Stimulated activated CD4-positive, alpha-beta T cell treated with anti-CD3 and anti-CD28 coated beads, TNF-alpha, amount 100 ng/mL, for 4 hours (primary cell): ENCODE measurements at places on chromosomes 3 and 15.

- DNase-seq: no peak
These were observed 447.3 kb upstream of the KCNMB2 start for GRCh38 chr3:178088963-178089362.

DNA sequence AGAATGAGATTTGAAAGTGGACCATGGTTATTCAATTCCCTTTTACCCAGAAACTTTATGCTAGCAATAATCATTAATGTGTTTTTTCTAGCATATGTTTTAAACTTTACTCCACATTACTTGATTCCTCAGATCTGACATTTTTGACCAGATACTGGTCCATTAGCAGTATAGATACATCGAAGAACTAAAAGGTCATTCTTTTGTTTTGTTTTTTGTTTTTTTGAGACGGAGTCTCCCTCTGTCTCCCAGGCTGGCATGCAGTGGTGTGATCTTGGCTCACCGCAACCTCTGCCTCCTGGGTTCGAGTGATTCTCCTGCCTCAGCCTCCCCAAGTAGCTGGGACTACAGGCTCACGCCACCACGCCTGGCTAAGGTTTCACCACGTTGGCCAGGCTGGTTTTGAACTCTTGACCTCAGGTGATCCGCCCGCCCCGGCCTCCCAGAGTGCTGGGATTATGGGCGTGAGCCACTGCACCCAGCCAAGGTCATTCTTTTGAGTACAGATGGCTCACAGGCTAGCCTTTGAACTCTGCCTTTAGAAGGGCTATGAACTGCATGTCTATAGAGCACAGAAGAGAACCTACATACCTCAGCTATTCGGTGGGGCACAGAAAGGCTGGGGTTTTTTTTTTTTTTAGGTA, 28.6 kb downstream of the CHP1 start:
- no peak for DNase-seq

DNA sequence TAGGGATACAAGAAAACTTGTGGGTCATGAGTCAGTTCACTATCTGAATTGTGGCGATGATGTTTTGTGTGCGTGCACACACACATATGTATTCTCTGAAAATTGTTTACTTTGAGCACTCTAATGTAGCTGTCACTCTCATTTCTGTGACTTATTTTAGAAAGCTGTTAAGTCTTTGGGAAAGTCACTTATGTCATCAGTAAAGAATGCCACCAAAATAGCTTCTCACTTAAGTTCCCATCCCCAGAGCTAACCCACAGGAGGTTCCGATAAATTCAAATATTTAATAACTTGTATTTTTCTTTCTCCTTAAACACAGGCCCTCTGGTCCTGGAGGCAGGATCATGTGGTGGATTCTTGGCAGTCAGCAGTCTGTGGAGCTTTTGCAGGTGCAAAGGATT, 138.3 kb downstream of the LRIG1 start:
- no peak for DNase-seq

- DNase-seq: no peak
These were observed 774.7 kb downstream of the MECOM start for GRCh38 chr3:168888781-168889180.

- DNase-seq: no peak
These were observed 28.2 kb downstream of the ARIH1 start for GRCh38 chr15:72502220-72502809.

- no peak for DNase-seq
These were observed 63.2 kb upstream of the CGNL1 start for GRCh38 chr15:57313134-57313483.

GRCh38 chr3:17605032-17605431, 137.4 kb downstream of the TBC1D5 start:
- no peak for DNase-seq

DNA sequence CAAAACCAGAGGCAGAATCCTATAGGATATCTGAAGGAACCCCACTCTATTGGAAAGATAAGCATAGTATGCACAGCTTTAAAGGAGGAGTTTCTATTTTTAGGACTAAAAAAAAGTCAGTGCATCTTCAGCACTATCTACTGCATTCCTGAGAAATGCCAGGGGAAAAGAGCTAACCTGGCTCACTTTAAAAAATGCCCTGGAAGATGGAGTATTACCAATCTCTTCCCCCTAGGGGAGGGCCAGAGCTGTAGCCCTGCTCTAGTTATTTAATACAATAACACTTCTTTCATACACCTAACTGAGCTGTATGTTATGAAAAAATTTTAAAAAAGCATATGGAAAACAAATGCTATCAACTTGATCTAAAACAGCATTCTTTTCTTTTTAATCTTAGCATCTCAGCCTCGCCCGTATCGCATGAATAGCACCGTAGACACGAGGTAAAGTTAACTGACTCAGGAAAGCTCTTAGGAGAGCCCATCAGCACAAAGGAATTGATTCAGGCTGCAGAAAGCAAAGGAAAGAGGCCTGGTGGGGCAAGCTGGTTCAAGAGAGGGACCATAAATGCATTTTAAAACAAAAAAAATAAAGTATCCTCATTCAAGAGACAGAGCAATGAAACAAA, 50.2 kb downstream of the TGM4 start:
- no peak for DNase-seq

DNA sequence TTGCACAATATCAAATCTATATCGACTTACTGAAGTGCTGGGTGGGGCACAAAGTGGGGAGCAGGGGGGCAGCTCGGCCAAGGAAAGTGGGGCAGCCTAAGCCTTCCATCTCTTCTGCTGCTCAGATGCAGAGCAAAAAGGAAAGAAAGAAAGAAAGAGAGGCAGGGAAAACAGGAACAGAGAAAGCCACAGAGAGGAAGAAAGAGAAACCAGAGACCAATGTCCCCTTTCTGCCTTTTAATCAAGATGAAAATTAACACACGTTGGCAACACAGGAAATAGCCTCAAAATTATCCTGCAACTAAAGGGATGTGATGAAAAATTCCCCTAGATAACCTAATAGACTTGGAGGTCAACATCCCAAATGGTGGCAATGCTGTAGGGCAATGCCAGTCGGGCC, 72.2 kb upstream of the RAD18 start:
- DNase-seq: no peak

DNA sequence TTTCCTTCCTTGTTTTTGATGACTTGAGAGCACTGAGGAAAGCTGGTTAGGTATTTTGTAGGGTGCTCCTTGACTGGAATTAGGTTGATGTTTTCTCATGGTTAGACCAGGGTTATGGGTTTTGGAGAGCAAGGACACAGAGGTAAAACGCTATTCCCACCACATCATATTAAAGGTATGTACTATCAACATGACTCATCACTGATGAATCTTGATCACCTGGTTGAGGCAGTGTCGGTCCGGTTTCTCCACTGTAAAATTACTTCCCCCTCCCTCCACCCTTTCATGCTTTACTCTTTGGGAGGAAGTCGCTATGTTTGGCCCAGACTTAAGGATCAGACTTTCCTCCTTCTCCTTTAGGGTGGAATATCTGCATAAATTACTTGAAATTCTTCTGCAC, 201.6 kb downstream of the EDEM1 start:
- no peak for DNase-seq

DNA sequence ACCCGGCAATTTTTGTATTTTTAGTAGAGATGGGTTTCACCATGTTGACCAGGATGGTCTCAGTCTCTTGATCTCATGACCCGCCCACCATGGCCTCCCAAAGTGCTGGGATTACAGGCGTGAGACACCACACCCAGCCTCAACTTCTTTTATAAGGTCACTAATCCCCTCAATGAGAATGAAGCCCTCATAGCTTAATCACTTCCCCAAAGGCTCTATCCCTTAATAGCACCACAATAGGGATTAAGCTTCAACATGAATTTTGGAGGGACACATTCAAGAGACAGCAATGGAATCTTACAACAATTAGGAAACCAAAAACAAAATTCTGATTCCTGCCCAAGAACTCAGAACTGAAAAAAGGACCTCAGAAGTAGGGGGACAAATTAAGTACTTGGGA, 126.8 kb downstream of the ATP1B3 start:
- no peak for DNase-seq

- no peak for DNase-seq
These were observed 13.6 kb downstream of the IGDCC4 start for GRCh38 chr15:65409036-65409631.

GRCh38 chr15:70185251-70185711, 87.6 kb upstream of the TLE3 start:
- no peak for DNase-seq

GRCh38 chr3:78734048-78734637, 1033.7 kb downstream of the ROBO1 start:
- no peak for DNase-seq

DNA sequence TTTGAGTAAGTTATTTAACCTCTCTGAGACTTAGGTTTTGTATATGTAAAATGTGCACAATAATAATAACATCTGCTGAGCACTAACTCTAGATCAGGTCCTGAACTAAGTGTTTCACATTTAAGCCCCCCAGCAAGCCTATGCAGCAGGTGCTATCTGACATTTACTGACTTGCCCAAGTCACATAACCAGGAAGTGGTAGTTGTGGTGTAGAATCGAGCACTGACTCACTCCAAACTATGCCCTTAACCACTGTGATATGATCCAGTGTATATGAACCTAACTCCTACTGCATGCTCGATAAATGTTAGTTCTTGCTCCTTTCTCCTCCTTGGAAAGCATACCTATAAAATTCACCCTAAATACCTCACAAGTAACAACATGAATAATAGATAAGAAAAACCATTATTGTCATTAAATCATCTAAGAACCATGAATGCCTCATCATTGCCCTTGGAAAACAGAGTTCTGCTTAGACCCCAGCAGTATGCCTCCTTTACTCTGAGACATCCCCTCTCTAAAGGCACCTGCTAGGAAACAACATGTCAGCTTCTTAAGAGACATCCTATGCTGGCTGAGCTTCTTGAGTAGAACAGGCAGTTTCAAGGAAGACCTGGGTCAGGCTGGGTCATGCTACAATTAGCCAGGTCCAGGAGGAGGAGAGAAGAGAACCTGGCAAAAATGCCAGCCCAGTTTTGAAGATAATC, 3.0 kb upstream of the SHC4 start:
- DNase-seq: no peak

- DNase-seq: no peak
These were observed 227.1 kb upstream of the ATP11B start for GRCh38 chr3:182565916-182566796.

DNA sequence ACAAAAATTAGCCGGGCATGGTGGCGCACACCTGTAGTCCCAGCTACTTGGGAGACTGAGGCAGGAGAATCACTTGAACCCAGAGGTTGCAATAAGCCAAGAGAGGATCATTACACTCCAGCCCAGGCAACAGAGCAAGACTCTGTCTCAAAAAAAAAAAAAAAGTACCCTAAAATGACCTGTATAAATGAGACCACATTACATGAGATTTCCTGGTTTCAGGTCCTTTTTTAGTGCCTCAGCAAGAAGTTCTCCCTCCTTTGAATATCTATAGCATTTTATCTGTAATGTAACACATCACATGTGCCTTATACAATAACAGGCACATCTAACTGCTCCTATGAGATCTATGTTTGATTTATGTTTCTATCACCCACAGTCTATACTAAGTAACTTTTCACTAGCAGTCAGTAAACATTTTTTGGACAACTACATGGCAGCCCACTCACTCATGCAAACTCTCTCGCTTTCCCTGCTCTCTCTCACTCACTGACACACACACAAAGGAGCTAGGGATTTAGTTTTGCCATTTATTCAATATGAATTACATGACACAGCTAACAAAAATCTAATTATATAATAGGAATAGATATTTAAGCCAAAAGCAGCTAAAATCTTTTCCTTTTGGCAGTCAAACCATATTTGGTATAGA, 34.1 kb downstream of the ADAM10 start:
- no peak for DNase-seq

DNA sequence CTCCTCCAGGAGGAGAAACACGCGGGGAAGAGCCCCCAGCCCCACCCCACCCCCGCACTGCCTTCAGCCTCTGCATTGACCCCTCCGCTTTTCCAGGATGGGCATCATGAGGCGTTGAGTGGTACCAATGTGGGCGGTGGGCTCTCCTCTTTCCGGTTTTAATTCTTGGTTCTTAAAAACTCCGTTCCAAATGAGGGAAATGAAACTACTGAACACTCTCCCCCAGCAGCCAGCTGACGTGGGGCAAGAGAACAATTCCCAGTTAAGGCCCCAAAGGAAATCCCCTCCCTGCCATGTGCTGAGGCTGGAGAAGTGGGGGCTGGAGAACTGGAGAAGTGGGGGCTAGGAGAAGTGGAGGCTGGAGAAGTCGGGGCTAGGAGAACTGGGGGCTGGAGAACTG, 5.3 kb upstream of the NRROS start:
- DNase-seq: no peak

- no peak for DNase-seq
These were observed 732 bp upstream of the GCSAM start for GRCh38 chr3:112133626-112134334.

DNA sequence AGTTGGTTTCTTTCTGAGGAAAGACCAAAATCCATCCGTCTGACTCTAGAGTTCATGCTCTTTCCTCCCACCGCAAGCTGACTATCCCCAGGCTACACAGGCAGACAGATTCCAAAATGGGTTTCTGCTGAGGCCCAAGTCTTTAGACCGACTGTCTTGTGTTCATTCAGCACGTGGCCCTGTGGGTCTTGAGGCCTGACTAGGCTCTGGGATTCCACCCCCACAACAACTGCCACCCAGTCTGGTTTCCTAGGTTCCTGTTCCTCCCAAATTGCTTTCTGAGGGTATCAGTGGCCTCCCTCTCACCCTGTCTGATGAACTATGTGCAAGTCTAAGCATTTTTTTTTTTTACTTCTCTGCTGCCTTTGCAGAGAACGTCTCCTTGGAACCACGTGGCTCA, 67.7 kb downstream of the CYP19A1 start:
- DNase-seq: no peak

GRCh38 chr3:111729087-111729846, 129.8 kb upstream of the PHLDB2 start:
- no peak for DNase-seq

DNA sequence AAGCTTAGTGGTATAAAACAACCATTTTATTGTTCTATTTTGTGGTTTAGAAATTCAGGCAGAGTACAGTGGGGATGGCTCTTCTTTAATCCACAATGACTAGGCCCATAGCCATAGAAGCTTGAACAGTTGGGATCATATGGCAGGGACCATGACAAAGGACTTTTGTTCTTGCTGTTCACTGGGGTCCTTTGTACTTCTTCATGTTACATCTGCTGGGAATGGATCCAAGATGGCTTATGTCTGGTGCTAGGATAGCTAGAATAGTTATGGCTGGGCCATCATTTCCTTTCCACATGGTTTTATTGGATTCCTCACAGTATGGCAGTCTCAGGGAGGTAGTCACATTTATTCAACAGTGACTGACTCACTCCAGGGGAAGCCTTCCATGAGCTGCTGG, 427.9 kb upstream of the AGTR1 start:
- DNase-seq: no peak

DNA sequence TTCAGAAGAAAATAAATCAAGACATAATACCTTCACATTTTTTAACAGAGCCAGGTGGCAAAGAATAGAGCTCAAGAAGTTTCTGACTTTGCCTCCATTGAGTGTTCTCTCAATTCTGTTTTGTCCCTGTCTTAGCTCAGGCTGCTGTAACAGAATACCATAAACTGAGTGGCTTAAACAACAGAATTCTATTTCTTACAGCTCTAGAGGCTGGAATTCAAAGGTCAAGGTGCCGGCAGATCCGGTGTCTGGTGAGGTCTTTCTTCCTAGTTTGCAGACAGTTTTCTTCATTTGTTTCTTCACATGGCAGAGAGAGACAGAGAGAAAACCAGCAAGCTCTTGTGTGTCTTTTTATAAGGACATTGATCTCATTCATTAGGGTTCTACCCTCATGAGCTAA, 25.6 kb downstream of the IQCH start:
- DNase-seq: no peak
